ENCODE measurements at places on chromosomes 13 and 19. TPM values are rescaled to one million over a fixed set of nuclear protein-coding genes. Genes with fewer than 3 reads are reported as not detected.

The ZNF536 gene
- 0.17 TPM for total RNA-seq

The CGB2 gene
- total RNA-seq, result not detected

The LYPD3 gene
- not detected for total RNA-seq

The CYP2A6 gene
- total RNA-seq, result not detected

The KIR3DL1 gene
- total RNA-seq, result not detected

The ZFP30 gene
- 20.0 TPM for total RNA-seq

The BSG gene
- 793 TPM for total RNA-seq

The C2CD4C gene
- 0.51 TPM for total RNA-seq

Measured in subcutaneous adipose tissue (tissue), 4 donors.